RWPE2 (cell line): ENCODE measurements at places on chromosomes 5 and 9.

DNA sequence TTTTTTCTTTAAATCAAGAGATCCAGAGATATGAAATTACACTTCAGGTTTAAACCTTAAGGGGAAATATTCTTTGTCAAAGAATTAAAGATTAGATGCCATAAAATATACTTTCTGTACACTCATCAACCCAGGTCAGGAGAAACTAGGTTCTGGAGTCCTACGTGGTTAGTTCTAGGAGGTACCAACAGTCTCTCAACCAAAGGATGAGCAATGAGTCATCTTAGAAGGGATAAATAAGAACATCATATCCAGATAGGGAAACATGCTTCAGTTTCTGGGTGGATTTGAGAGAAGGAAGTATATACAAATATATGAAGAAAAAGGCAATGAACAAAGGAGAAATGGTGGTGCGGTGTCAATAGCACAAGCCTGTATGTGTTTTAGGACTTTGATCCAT, 98.2 kb downstream of the CSNK1G3 start:
- DNase-seq = no peak

DNA sequence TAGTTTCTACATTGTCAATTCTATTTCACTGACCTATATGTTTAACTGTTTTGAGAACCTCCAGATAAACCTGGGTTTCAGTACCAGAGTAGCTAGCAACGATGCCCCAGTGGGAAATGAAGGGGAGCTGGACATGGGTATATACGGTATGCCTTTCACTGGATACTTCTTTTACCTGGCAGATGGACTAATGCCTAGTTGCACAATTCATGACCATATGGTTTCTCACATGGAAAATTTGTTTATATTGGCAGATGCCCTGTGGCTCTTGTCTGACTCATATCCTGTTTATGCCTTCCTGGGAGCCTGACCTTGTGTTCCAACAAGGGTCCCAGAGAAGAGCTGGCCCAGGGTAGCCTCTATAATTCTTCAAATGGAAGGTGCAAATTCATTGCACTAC, 144.1 kb downstream of the MAT2B start:
- no peak for DNase-seq

- no peak for DNase-seq
Measured at GRCh38 chr5:77167695-77168121, 42.8 kb upstream of the PDE8B start.

- DNase-seq = no peak
Measured at GRCh38 chr5:61420016-61420415, 88.0 kb downstream of the ZSWIM6 start.

DNA sequence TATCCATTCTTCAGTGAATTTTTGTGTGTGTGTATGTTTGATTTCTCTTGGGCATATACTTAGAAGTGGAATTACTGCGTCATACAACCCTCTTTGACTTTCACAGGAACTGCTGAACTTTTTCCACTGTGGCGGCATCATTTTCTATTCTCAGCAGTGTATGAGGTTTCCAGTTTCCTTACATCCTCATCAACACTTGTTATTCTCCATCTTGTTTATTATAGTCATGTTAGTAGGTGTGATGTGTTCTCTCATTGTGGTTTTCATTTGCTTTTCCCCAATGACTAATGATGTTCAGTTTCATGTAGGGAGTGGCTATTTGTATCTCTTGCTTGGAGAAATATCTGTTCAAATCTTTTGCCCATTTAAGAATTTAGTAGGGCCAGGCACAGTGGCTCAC, 2.6 kb downstream of the ZNF79 start:
- no peak for DNase-seq

DNA sequence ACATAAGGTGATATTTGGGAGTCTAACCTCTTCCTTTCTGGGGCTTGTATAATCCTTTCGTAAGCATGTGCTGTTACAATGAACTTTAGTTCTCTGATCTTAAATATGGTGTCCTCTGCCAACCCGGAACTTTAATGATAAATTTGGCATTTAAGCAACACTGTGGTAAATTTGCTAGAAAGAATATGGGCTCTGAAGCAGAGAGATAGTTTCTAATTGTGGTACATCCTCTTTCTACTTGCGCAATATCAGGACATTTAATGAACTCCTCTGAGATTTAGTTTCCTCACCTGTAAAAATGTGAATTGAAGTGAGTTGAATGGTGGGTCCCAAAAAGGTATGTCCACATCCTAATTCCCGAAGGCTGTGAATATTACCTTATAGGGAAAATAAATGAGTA, 364.7 kb downstream of the CAAP1 start:
- DNase-seq = no peak

DNA sequence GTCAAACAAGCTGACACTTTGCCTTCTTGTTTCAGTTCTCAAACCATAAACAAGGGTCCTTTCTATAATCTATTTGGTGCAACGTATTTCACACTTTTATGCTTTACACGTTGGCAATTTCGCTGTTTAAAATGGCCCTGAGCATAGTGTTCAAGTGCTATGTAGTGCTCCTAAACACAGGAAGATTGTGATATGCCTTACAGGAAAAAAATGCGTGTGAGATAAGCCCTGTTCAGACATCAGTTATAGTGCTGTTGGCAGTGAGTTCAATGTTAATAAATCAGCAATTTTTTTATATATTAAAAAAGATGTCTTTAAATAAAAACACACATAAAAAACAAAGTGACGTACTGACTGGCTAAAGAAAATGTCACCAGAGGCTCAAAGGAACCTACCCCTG, 23.9 kb downstream of the CLINT1 start:
- DNase-seq = no peak

GRCh38 chr5:134392301-134392700, 19.4 kb downstream of the CDKN2AIPNL start:
- no peak for DNase-seq

DNA sequence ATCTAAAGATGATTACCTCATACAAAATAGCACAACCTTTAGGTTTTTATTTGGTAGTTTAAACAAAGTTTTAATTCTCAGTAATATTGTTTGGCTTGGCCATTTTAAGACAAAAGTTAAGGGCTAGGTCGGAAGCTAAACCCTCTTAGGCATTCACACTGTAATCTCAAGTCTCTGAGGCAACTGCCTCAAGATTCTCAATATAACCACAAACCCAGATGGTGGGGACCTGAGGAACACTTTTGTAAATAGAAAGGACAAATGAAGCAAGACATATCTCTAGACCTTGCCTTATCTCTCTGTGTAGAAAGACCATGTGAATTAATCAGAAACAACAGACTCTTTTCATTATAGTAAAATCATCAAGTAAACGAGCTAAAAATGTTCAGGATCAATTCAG, 500.2 kb upstream of the CDH6 start:
- DNase-seq = no peak

DNA sequence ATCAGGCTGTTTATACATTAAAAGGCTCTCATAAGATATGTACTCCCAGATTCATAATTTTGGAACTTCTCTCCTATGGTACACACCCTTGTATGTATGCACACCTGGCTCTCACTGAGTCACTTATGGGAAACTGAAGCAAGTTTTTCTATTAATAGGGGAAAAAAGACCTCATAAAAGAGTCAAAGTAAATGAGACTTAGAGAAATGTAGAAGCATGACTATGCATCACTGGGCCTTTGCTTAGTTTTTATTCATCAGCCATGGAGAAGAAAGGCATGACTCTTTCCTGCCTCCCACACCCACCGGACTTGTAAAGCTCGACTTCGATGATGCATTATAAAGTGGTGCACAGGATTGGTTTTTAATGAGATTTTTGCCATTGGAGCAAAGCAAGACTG, 28.2 kb downstream of the MTAP start:
- no peak for DNase-seq

GRCh38 chr9:91410161-91410560, 13.5 kb downstream of the NFIL3 start:
- DNase-seq = no peak

- no peak for DNase-seq
Measured at GRCh38 chr9:105572455-105572854, 14.5 kb downstream of the FKTN start.

- no peak for DNase-seq
Measured at GRCh38 chr5:137891849-137892248, 2.6 kb downstream of the PKD2L2 start.

DNA sequence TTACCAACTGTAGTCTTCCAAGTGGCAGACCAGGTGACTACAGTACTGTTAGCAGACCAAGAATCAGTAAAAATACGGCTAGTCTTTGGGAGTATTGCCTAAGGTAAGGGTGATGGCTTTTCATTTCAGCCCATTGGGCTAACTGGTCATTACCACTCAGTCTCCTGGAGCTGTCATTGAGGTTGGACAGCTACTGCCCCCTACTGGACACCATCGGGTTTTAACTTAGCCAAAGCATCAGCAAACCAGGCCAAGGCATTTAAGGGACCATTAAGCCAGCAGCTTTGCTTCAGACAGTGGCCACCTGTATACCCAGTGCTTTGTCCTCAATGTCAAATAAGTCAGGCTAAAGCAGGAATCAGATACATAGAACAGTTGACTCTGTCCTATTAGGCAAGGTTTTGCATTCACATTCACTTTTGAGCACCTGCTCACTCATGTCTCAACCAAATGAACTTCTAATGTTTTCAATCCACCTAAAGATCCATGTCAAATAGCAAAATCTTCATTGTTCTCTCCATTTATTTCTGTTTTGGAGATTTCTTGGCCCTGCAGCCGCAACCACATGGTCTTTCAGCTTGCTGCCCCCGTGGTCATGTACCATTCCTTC, 117.2 kb downstream of the INVS start:
- DNase-seq = no peak

GRCh38 chr9:78671785-78672184, 374.9 kb downstream of the PSAT1 start:
- DNase-seq = no peak

DNA sequence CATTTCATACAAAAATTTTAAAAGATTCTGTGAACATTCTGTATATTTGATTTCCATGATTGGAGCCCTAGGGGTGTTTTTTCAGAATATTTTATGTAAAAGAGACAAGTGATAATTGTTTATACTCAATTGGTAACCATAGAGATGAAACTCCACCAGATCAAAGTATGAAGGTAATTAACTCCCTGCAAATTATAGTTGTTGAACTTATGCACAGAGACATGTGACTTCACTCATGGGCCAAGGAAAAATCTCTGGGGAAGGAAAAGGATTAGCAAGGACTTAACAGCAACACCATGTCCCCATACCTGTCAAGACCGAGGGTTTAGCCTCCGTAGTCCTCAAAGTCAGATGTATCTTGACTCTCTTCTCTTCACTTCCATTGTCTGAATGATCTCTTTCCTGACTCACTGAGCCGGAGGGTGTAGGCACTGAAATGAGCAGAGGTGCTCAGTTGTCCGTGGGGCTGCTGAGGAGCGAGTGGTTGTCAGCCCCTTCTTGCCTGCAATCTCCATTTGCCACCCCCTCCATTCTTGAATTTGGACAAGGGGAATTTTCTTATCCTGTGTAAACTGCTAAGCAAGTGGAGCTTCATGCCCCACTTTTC, 17.5 kb upstream of the CXCL14 start:
- DNase-seq = no peak

DNA sequence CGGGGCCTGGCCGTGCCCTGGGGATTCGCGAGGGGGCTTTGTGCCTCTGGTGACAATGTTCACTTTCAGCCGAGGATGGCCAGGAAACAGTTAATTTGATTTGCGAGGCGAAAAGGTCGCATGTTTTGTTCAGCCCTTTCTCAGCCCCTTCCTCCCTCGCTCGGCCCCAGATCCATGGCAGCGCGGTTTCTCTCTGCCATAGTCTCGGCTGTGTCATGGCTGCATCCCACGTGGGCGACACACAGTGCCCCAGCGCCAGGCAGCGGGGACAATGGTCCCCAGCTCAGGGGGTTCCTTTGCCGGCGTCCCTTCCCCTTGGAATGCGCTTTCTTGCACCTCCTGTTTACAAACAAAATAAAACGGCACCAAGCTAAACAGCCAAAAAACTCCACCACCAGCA, 370.3 kb upstream of the IRX2 start:
- DNase-seq = no peak

DNA sequence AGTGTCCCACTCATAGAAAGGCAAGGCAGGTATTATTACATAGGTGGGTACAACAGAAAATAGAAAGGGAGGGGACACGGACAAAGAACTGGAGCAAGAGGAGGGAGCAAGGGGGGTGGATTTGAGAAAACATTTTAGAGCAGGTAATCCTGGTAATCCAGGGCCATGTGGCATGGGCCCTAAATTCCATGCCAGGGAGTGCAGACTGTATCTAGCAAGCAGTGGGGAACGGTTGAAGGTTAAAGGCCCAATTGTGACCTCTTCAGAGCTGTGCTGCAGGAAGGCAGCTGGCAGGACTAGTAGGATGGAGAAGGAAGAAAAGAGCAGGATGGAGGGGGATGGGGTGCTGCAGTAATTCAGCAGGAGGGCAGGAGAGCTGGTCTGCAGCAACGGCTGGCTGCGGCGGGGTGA, 75.2 kb downstream of the PDE6A start:
- DNase-seq = no peak

DNA sequence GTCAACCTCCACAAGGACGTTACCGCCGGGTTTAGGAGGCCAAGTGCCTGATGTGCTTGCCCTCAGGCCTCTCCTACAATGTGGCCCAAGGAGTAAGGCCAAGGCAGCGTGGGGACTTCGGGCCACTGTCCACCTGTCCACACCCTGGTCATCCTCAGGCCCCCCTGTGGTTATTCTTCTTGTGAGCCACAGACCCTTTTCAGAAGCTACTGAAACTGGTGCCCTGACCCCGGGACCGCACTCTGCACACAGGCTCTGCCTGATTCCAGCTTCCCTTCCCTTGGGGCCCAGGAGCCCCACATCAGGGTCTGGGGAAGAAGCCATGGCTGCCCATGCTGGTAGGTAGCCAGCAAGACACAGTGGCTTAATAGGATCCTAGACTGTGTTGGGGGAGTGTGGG, 128.8 kb downstream of the OLFM1 start:
- DNase-seq = peak; percentile 28

DNA sequence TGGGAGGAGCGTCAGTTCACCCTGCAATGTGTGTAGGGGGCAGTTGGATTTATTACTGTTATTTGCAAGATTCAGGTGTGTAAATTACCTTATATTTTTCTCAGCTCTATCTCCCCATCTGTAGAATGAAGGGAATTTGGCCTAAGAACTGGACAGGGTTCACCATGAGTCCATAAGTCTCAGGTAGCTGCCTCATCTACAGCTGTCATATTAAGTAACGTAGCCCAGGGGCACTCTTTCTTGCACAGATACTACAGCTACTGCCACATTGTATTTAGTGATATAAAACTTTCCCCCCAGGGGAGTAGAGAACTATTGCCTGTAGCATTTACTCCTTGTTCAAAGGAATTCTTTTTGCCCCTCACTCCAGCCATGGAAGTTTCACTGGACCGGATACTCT, 301.4 kb upstream of the ZNF608 start:
- no peak for DNase-seq
